ENCODE measurements at places on chromosomes 6 and 20. TPM values are rescaled to one million over a fixed set of nuclear protein-coding genes. Genes with fewer than 3 reads are reported as not detected.

ZNF451 gene
- 35.0 TPM for total RNA-seq

GLP1R gene
- 5.7 TPM for total RNA-seq

ADGB gene
- not detected for total RNA-seq

MICA gene
- 8.3 TPM for total RNA-seq

GRCh38 chr20:37706298-37706697 is 12.5 kb downstream of the CTNNBL1 start:
- peaks cover 13% of the 10 kb centered on the region for H3K4me1 ChIP-seq
- H3K27me3 ChIP-seq, result no peaks in the 10 kb centered on the region
- H3K36me3 ChIP-seq, result no peaks in the 10 kb centered on the region
- no peak for DNase-seq

- H3K4me3 ChIP-seq, result no peak overlapping the region
- H3K27me3 ChIP-seq, result no peaks in the 10 kb centered on the region
- no peak overlapping the region for H3K27ac ChIP-seq
- no peaks in the 10 kb centered on the region for H3K36me3 ChIP-seq
- H3K4me1 ChIP-seq, result no peaks in the 10 kb centered on the region
Measured at GRCh38 chr6:3194535-3195419, 32.7 kb downstream of the TUBB2B start.

GRCh38 chr6:135128268-135128914 is 52.7 kb upstream of the MYB start:
- DNase-seq, result no peak
- H3K4me3 ChIP-seq, result no peak overlapping the region
- H3K36me3 ChIP-seq, result no peaks in the 10 kb centered on the region
- H3K27ac ChIP-seq, result no peak overlapping the region

GRCh38 chr6:31476515-31477139 is 21.3 kb upstream of the MICB start:
- H3K27ac ChIP-seq, result no peak overlapping the region
- DNase-seq, result no peak
- H3K4me1 ChIP-seq, result no peaks in the 10 kb centered on the region
- H3K4me3 ChIP-seq, result no peak overlapping the region
